ENCODE measurements at places on chromosomes 6 and 20.

- no peak for DNase-seq
Observed at GRCh38 chr6:156593893-156594292, 183.3 kb upstream of the ARID1B start.

GRCh38 chr20:15616626-15617025, 956.6 kb downstream of the KIF16B start:
- DNase-seq: no peak

- DNase-seq: no peak
Observed at GRCh38 chr6:123808556-123808955, 4.9 kb downstream of the NKAIN2 start.

- no peak for DNase-seq
Observed at GRCh38 chr20:3080939-3081388, 3.6 kb downstream of the AVP start.

DNA sequence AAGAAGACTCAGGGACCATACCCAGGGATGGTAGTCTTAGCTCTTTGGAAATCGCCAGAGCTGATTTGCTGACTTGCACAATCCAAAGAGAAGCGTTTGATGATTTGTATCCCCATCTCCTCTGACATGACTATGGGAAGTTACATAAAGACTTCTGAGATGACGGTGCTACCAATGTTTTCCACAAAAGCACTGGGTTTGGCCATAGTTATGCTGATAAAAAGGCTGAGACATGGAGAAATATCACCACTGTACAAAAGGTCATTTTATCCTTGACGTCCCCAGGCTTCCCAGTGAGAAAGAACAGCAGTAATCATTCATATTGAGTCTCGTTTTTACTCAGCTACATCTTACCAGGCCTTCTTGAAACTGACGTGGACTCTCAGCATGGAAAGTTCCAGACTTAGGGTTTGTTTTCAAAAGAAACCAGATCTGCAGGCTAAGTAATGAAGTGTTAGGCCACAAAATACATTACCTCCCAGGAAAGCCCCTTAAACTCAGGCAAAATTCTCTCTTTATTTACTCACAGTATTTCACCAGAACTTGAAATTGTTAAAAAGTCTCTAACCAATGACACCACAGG, 370.3 kb upstream of the JARID2 start:
- DNase-seq: no peak

DNA sequence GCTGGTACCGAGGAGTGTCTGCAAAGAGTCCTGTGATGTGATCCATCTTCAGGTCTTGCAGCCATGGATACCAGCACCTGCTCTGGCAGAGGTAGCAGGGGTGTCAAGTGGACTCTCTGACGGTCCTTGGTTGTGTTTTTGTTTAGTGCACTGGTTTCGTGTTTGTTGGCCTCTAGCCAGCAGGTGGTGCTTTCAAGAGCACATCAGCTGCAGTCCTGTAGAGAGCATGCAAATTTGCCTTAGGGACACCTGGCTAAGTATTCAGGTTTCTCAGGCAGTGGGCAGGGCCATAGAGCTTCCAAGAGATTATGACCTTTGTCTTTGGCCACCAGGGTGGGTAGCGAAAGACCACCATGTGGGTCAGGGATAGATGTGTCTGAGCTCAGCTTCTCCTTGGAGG, 14.5 kb upstream of the RGS17 start:
- no peak for DNase-seq

GRCh38 chr6:158786645-158787304, 32.4 kb downstream of the EZR start:
- DNase-seq: no peak

- DNase-seq: peak; percentile 74
Observed at GRCh38 chr6:79544939-79545450, 7.8 kb upstream of the LCA5 start.

- DNase-seq: no peak
Observed at GRCh38 chr6:113047148-113047547, 700.0 kb downstream of the RFPL4B start.

GRCh38 chr6:39753725-39754045, 28.5 kb upstream of the KIF6 start:
- no peak for DNase-seq

DNA sequence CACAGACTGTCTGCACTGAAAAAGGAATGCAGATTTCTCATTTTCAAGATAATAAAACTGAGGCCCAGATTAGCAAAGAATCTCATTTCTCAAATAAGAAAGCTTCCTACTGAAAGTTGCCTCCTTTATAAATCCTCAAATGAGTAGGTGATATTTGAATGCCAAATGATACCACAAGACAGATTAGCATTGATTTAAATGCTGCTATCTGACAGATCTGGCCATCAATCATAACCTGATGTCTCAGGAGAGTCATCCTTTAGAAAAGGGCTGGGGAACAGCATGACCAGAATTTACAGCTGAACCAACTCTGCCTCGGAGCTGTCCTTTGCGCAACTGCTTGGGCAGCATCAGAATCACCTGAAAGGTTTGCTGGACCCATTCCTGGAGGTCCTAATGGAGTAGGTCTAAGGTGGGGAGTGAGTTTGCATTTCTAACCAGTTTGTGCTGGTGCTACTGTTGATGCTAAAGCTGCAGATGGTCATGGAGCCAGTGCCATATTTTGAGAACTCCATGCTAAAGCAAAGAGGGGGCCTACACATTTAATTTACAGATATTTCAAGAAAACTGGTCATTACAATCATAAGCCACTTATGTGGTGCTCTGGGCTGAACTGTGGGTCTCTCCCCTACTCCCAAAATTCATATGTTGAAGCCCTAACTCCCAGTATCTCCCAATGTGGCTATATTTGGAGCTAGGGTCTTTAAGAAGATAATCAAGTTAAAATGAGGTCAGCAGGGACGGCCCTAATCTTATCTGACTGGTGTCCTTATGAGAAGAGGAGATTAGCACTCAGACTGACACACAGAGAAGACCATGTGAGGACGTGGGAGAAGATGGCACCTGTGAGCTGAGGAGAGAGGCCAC, 295.5 kb upstream of the JARID2 start:
- no peak for DNase-seq

DNA sequence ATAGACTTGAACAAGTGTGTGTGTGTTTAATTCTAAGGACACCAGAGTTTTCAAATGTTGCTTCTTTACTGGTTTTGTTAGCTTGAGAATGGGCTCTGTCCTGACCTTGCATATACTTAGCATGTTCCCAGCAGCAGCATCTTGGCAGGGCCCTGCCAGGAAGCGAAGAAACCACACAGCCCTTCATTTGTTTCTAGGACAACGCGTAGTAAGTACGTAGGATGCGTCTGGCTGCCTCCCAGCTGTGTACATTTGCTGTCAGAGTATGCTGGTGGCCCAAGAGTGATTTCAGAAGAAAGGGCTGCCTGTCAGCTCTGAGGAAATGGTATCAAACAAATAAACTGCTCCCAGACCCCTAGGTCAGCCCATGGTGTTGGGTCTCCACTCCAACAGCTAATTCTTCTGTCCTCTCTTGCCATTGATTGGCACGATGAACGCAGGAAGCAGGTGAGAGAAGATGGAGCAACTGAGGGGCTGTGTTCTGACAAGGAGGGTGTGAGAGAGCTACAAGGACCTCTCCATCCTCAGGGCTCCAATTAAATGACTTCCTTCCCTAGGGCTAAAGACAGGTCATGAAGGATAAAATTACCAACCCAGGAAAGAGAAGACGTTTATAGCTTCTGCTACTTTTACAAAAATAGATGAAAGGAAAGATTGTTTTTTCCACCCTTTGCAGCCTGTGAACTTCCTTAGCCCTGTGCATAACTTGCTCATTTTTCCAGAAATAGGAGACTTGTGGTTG, 55.9 kb upstream of the HDDC2 start:
- no peak for DNase-seq

- no peak for DNase-seq
Observed at GRCh38 chr20:45626540-45626939, 3.0 kb upstream of the WFDC10A start.

DNA sequence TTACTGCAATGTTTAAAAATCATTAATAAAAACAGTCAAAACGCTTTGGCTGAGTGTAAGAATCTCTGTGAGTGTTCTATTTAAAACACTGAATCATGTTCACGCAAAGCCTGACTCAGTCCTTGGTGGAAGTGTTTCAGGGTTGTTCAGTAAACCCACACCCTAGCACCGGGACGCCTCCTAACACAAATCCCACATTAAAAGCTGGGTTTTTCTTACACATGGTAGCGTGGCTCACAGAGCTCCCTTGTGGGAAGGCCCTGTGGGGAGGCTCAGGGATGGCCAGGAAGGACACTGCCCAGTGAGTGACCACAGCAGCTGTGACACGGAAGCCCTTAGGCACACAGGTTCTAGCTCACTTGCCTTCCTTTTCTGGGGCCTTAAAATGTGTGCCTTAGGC, 80.2 kb downstream of the GMPR start:
- no peak for DNase-seq

DNA sequence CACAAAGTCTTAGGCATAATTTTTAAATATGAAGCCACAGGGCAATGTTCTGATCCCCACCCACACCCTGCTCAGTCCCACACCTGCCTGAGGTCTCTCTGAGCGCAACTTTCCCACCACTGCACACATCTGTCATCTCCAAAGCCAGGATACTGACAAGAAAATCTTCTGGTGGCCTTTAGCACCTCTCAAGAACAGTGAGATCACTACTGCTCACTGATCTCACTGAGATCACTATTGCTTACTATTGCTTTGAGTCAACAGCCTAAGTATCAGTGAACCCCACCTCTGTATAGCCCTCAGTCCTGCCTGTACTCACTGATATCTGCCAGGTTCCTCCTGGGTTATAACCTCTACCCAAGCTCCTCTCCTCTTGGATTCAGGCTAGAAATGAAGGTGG, 6.4 kb downstream of the TNFRSF21 start:
- no peak for DNase-seq

- no peak for DNase-seq
Observed at GRCh38 chr6:79584332-79584731, 46.8 kb upstream of the SH3BGRL2 start.

- no peak for DNase-seq
Observed at GRCh38 chr6:111761212-111761611, 112.0 kb downstream of the FYN start.

GRCh38 chr6:116773886-116774285, 8.4 kb upstream of the FAM162B start:
- no peak for DNase-seq

DNA sequence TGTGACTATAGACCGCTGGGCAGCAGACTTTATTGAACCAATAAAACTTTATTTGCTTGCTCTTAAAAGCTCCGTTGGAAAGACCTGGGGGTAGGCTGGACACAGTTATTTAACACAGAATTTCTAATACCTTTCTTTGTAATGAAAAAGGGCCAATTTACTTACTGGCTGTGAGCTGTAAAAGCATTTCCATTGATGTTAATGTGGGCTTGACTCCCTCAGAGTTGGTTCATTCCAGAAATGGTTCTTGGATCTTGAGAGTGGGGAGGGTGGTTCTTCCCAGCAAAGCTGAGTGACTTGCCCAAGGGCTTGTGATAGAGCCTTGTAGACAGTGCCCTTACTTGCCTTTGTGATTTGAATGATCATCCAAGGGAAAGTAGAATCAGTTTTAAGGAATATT, 100.6 kb downstream of the SOX4 start:
- no peak for DNase-seq

- DNase-seq: no peak
Observed at GRCh38 chr20:58618351-58619076, 32.6 kb upstream of the STX16 start.

DNA sequence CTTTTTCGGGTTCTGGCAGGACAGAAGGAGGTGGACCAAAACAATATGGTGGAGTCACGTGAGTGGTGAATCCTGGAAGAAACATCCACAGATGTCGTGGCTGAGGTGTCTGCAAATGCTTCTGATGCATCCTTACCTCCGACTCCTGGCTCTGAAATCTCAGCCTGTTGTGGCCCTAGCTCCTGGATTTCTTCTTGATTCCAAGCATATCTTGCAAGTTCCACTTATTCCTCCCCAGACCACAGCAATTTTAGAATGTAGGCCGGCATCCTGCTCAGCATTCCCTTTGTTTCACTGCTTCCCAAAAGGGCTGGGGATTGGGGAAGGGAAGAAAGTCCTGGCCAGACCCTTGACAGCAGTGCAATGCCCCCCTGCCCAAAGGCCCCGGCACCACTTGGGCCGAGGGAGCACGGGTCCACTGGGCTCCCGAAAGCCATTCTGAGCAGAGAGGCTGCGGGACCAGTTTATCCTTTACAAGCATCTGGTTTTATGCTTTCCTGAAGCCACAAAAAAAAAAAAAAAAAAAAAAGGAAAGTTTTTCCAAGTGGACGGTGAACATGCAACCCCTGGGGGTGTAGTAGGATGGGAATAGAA, 200.9 kb upstream of the RNF24 start:
- DNase-seq: no peak

DNA sequence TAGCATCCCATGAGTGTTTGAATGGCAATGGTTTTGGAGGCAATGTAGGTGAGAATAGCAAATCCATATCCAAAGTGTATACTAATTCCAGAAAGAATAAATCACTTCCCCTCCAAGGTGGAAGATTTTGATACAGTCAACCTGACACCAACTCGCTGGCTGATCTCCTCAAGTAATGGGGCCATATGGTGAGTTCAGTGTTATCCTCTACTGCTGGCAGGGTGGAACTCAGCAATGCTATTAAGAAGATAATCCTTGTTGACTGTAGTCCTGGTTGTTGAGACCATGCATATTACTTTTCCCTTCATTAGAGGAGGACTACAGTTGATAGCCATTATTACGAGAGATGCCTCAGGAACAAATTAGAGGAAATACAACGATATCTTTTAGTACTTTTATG, 17.8 kb upstream of the HLA-DQB1 start:
- DNase-seq: no peak
